Activated effector memory CD4-positive, alpha-beta T cell treated with Interleukin-2 at 50 U/mL for 16 hours (primary cell): ENCODE measurements at places on chromosomes 4 and X.

DNA sequence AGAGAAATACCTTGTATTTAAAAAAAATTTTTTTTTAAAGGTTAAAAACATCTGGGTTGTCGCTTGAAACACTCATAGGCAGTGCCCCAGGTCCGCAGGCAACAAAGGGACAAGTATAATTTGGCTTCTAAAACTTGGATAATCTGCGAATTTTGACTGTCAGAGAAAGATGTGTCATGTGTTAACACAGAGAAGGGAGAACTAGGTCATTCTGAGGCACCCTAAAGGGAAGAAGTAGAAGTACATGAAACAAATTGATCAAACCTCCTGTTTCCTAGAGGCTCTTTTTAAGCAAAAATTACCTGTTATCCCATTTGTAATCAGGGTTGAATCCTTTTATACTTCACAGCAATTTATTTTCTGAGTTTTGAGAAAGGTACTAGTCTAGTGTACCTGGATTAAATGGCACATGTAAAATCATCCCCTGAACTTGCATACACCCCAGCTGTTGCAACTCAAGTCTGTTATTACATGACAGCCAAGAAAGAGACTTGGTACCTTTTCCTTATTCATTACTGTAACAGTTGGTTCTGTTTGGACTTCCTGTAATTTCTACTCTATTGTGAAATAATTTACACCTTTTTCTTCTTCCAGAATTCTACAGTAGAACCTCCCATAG lies 1.7 kb downstream of the SRD5A3 start:
- DNase-seq: no peak

DNA sequence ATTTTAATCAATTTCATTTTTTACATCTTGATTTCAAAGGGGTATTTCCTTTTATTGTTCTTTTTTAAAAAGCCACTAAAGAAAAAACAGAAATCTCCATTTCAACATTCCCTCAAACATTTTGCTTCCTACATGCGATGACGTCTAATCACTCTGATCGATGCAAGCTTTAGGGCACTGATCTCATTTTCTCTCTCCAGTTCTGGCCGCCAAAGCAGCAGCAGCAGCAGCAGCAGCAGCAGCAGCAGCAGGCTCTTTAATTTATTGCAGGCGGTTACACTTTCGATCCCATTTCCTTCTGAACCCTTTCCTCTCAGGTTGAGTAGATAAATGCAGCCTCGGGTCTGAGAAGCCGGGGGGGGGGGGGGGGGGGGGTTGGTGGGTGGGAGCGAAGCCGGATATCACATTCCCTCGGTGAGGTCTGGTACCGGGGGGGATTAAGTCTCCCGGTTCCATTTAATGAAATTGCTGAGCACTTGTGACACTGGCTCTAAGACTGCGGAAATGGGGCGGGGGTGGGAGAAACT lies 3.4 kb upstream of the PCDH7 start:
- DNase-seq: no peak

DNA sequence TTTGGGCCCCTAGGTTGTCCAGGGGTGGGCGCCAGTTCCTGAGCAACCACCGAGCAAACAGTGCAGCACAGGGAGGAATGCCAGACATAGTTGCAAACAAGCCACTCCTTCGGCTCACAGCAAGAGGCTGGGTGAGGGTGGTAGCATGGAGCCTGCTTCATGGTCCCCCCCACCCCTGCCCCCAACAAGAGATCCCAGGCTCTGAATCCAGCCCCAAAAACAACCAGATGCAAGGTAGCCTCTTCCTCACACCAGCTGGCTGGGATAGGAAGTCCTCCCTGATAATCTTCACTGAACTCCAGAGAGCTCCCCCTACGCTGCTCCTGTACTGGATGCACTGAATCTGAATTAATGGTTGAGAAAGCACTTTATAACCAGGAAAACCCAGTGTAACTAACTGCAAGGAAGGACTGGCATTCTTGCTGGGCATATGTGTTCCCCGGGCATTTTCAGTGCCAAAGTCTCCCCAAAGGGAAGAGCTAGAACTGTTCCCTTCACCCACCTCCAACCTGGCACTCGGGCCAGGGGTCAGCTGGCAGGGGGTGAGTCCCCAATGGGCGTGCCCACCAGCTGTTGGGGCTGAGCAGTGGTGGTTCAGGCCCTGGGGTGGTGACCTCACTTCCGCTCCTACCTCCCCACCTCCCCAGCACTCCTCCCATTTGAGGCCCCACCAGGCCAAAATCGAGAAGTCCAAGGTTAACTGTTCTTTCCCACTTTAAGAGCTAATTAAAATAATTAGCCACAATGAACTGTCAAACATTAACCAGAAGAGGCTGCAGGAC lies 1.5 kb downstream of the ELF4 start:
- no peak for DNase-seq

DNA sequence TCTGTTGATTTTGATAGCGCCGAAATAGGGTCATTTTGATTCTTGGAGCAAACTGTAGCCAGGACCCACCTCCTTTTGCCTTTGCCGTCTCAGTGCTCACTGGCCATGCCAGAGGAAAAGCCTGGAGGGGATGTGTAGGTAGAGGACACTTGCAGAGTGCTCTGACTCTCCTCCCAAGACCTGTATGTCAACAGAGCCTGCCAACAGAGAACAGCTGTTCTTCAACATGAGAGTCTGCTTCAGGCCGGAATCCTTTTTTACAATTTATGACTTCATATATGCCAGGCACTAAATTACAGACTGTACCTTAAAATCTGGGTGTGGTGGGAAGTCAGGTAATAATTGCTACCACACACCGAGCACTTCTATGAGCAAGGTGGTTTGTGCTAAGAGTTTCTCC lies 94.2 kb downstream of the KDR start:
- DNase-seq: no peak

- DNase-seq: no peak
Observed at GRCh38 chr4:121380776-121381462, at the start of gene QRFPR. QRFPR (minus strand) TSS chr4:121381018; CDS start chr4:121380647, 371 bp downstream.

DNA sequence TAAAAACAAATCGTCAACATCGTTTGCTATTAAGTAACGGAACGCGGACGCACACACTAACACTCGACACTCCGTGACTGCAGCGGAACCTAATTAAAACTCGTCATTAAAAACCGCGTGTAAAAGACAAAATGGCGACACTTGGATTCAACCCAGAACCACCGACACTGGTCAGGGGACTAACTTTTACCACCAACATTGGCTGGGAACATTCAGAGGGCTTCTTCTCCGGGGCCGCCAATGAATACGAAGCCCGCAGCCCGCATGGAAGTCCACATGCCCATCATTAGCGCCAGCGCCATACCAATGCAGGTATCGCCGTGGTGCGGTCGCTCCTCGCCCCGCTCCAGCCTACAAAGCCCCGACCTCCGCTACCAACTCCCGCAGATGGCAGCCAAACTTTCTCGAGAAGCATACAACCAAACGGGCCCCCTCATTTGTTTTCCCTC lies 498 bp downstream of the RBMX start:
- DNase-seq: peak; percentile 27

- DNase-seq: no peak
Observed at GRCh38 chrX:153866302-153867019, 19.5 kb downstream of the L1CAM start.

DNA sequence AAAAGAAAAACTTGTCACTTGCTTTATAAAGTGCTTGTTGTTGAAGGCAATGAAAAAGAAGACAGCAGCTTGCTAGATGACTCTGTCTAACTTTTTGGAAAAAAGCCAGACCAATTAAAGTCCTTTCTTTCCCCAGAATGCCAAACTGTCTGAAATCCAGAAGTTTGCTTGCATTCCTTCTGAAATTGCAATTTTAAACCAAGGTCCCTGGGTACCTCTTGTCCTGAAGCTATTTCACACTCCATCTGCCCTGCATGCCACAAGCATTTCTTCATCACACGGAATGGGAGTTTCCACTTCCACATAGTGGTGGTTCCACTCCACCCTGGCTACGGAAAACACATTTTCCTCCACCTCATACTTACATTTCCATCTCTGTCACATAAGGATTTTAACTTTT lies 101.0 kb downstream of the PAPSS1 start:
- DNase-seq: no peak

GRCh38 chr4:126955292-126956183 lies 677.2 kb upstream of the INTU start:
- DNase-seq: no peak

GRCh38 chr4:153530284-153530999 lies 64.3 kb downstream of the TMEM131L start:
- DNase-seq: peak; percentile 20

- no peak for DNase-seq
Observed at GRCh38 chrX:46551494-46552128, 6.4 kb upstream of the ZNF674 start.

- no peak for DNase-seq
Observed at GRCh38 chr4:38334791-38335190, 329.2 kb upstream of the KLF3 start.

- DNase-seq: no peak
Observed at GRCh38 chr4:100983426-100983825, 363.9 kb downstream of the PPP3CA start.

- no peak for DNase-seq
Observed at GRCh38 chr4:121658125-121658524, 38.7 kb downstream of the ANXA5 start.

DNA sequence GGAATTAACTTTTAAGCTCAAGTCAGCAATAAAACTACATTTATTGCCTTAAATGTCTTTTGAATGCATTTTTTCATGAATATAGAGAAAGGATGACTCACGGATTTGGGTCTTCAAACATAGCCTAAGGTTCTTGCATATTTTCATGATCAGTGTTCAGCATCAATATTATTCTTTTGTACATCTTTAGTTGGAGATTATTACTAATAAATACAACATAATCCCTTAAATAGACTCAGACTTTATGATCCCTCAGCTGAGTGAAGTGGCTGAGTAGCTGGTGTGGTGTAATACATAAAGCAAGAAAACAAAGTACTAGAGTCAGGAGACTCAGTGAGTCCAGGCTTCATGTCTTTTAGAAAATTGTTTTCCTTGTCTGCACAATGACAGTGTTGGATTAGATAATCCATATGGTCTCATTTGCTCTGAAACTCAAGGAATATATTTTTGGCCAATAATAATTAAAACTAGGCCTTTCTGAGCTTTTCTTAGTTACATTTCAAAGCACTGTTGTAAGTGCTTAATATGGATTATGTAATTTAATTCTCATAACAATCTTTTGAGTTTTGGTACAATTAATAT lies 78.3 kb upstream of the UNC5C start:
- DNase-seq: no peak

- no peak for DNase-seq
Observed at GRCh38 chr4:99504804-99505502, 5.9 kb upstream of the C4orf17 start.

DNA sequence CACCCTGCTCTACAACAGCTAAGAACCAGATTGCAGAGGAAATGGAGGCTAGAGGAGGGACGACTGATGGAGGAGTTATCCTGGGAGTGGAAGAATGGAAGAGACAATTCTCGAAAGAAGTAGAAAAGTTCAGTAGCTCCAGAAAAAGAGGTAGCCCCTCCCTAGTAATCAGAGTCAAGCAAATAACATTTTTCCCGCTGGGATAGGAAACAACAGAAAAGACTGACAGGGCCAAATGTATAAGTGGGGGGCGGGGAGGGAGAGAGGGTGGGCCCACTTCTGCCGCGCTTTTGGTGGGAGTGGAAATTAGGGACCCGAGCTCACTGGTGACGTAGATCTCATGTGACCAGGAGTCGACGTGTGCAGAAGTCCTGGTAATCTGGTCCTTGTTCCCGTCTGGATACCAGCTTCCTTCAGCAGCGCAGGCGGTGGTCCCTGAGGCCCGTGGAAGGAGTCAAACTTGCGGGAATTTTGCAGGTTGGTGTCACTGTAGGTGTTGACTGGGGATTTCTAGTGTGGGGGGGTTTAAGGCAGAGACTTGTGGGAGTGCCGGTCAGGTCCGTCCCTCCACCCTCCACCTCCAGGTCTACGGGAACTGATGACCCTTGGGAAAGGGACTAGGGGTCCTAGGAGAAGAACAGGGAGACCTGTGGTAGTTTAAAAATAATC lies at the start of gene TCEAL9:
Gene TCEAL9 (plus strand): TSS at position 377 of the 669 bp plus-strand sequence. CDS start 1,179 bp downstream, outside the sequence.
- no peak for DNase-seq

GRCh38 chr4:36269101-36269500 lies 12.3 kb upstream of the DTHD1 start:
- DNase-seq: no peak

GRCh38 chr4:163868445-163868844 lies 374.0 kb downstream of the TMA16 start:
- DNase-seq: no peak

- no peak for DNase-seq
Observed at GRCh38 chr4:126794363-126794762, 838.4 kb upstream of the INTU start.

- DNase-seq: no peak
Observed at GRCh38 chr4:74320559-74321118, 12.4 kb downstream of the EPGN start.

- DNase-seq: no peak
Observed at GRCh38 chr4:41839916-41840854, 91.7 kb upstream of the PHOX2B start.

DNA sequence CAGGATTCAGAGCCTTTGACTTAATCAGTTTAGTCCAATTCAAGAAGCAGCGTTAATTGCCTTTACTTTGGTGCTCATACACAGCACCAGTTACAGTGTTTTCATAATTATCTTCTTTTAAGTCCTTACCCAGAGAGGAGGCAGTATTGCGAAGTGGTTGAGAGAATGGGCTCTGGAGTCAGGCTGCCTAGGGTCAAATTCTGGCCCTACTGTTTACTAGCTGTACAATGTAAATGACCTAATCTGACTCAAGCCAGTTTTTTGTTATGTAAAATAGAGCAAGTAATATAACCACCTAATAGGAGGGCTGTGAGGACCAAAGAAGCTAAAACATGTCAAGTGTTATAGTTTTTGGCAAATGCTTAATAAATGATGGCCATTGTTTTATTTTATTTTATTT lies 27.6 kb downstream of the WDR44 start:
- DNase-seq: no peak

DNA sequence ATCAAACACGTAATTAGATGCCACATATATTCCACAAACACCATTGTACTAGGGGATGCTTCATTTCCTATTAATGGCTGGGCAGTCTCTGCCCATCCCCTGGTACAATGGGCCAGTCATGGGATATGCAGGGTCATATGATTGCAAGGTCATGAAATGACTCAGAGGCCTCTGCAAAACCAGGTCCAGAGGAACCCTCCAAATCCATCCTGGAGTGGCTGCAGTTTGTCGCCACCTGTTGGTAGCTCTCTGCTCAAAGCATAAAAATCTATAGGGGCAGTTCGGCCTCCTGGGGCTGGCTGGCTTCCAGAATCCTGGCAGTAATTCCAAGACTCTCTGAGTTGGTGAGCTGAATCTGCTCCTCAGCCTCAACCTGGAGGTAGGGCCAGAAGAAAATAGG lies 22.9 kb upstream of the PUDP start:
- DNase-seq: peak; percentile 1

- DNase-seq: no peak
Observed at GRCh38 chrX:139828033-139828432, 104.8 kb downstream of the ATP11C start.

DNA sequence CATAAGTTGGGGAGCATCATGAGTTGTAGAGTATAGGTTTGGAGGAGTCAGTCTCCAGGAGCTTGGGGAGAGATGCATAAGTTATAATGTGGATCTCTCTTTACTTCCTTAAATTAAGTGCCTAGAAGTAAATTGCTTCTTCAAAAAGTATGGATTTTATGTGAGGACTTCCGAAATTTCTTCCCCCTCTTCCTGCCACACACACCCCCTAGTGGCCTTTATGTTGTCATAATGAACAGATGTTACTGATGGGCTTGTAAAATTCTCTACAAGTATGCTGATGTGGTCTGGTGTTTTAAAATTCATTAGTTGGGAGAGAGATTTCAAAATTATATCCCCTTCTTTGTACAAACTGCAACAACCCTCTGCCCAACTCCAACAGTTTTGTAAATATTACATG lies 2.3 kb upstream of the METTL14 start:
- DNase-seq: no peak

- DNase-seq: no peak
Observed at GRCh38 chr4:177093964-177094363, 215.7 kb upstream of the NEIL3 start.
